ENCODE measurements at places on chromosomes 13 and 19. TPM values are rescaled to one million over a fixed set of nuclear protein-coding genes. Genes with fewer than 3 reads are reported as not detected.

Gene COL5A3
- not detected for total RNA-seq

Gene KANK3
- total RNA-seq, result 0.36 TPM

Gene OR7D2
- total RNA-seq, result 1.8 TPM

Gene TNNT1
- 5.5 TPM for total RNA-seq

Gene TSHZ3
- 15.5 TPM for total RNA-seq

GRCh38 chr13:26528527-26528926 is 29.0 kb upstream of the WASF3 start:
- no peak overlapping the region for H3K4me3 ChIP-seq
- H3K27ac ChIP-seq, result no peak overlapping the region
- peaks cover 17% of the 10 kb centered on the region for H3K27me3 ChIP-seq
- DNase-seq, result no peak
- H3K4me1 ChIP-seq, result no peaks in the 10 kb centered on the region

GRCh38 chr19:15379999-15380647 is 536 bp upstream of the AKAP8 start:
- peak overlapping the region; percentile 98 for H3K4me3 ChIP-seq
- peak overlapping the region; percentile 96 for H3K27ac ChIP-seq
- no peaks in the 10 kb centered on the region for H3K27me3 ChIP-seq
- peaks cover 27% of the 10 kb centered on the region for H3K4me1 ChIP-seq

- no peak for DNase-seq
- no peaks in the 10 kb centered on the region for H3K4me1 ChIP-seq
- H3K36me3 ChIP-seq, result no peaks in the 10 kb centered on the region
Measured at GRCh38 chr19:17623224-17623935, 64.8 kb downstream of the UNC13A start.

DNA sequence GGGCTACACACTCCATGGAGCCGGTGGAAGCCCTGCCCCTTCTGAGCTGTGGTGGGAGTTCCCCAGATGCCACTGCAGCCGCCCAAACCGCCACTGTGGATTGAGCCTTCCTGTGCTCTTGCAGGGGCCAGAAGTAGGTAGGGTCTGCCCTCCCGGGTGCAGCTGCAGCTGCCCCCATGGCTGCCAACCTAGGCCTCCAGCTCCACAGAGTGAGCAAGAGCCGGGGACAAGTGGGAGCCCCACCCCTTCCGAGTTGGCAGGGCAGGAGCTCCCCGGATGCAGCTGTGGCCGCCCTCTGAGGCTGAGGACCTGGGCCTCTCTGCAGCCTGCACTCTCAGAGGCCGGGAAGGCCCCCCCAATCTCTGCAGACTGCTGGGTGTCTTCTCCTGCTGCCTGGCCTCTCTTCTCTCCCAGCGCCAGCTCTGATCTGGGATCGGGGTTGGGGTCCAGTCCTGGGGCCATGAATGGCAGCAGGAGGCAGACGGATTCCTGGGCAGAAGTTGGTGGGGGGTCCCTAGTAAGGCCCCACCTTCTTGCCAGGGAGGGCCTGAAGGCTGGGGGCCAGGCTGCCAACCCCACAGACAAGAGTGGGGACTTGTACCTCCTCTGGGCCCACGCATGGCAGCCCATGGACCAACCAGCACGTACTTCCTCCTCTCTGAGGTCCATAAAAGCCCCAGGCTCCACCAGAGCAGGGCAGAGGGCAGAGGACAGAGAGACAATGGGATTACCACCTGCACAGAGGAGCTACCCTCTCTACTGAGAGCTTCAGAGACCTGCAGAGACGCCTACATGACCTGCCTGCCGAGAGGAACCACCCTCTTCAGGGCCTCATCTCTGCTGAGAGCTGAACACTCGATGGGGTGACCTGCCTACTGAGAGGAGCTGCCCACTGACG is 28.9 kb downstream of the AP2S1 start:
- no peak overlapping the region for H3K4me3 ChIP-seq
- H3K27ac ChIP-seq, result no peak overlapping the region
- no peaks in the 10 kb centered on the region for H3K4me1 ChIP-seq
- H3K27me3 ChIP-seq, result peaks cover 16% of the 10 kb centered on the region

GRCh38 chr13:20001366-20002190 is 43.1 kb downstream of the ZMYM2 start:
- H3K4me3 ChIP-seq, result no peak overlapping the region
- H3K36me3 ChIP-seq, result peaks cover 28% of the 10 kb centered on the region
- no peaks in the 10 kb centered on the region for H3K27me3 ChIP-seq
- no peak for DNase-seq
- peak overlapping the region; percentile 33 for H3K27ac ChIP-seq

DNA sequence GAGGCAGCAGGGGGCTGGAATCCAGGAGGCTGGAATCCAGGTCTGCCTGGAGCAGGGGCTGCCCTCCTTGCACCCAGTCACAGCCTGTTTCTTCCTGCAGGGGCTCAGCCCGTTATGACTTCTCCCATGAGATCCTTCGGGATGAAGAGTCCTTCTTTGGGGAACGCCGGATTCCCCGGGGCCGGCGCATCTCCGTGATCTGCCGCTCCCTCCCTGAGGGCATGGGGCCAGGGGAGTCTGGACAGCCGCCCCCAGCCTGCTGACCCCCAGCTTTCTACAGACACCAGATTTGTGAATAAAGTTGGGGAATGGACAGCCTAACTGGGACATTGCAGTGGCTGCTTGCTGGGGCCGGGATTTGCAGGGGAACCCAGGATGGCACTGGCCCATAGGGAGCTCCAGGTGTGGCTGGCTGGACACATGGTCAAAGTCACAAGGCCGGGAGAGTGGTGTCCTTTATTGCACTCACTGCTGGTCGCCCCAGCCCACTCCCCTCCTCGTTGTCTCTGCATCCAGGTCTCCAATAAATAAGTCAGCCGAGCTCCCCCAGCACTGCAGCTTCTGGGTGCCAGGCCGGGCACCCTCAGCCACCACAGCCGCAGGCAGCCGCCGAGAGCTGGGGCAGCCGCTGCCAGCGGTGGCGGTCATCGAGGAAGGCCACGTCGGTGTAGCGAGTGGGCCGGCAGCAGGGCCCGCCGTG is 872 bp downstream of the PSPN start:
- no peak overlapping the region for H3K27ac ChIP-seq
- H3K4me3 ChIP-seq, result no peak overlapping the region
- DNase-seq, result no peak
- no peaks in the 10 kb centered on the region for H3K27me3 ChIP-seq
- H3K36me3 ChIP-seq, result peaks cover 8% of the 10 kb centered on the region

DNA sequence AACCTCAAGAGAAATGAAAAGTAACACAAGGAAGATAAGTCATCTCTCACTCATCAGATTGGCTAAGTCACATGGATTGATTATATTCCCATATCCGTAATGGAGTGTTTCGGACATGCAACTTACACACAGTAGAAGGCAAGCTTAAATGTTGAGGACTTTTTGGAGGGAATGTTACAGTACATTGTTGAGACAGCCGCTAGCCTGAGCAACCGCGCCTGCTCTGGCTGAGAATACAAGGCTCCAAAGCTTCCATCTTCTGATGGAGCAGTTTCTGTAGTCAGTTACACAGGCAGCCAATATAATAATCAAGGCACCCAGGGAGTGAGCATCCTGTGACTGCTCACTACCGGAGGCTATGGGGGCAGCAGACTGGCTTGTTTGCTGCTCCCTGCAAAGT is 1.0 kb upstream of the CRYL1 start:
- H3K4me3 ChIP-seq, result peak overlapping the region; percentile 75
- no peaks in the 10 kb centered on the region for H3K36me3 ChIP-seq
- peaks cover 2% of the 10 kb centered on the region for H3K4me1 ChIP-seq
- H3K27ac ChIP-seq, result no peak overlapping the region
- no peak for DNase-seq

- no peaks in the 10 kb centered on the region for H3K27me3 ChIP-seq
- no peak overlapping the region for H3K27ac ChIP-seq
- H3K4me3 ChIP-seq, result no peak overlapping the region
- H3K36me3 ChIP-seq, result peaks cover 4% of the 10 kb centered on the region
- no peak for DNase-seq
Measured at GRCh38 chr13:94192431-94192975, 287.0 kb downstream of the DCT start.

- H3K4me1 ChIP-seq, result peaks cover 5% of the 10 kb centered on the region
- H3K4me3 ChIP-seq, result no peak overlapping the region
- no peak overlapping the region for H3K27ac ChIP-seq
- DNase-seq, result no peak
Measured at GRCh38 chr13:69618393-69618792, 489.2 kb upstream of the ATXN8OS start.

- no peaks in the 10 kb centered on the region for H3K4me1 ChIP-seq
- no peaks in the 10 kb centered on the region for H3K27me3 ChIP-seq
- no peak overlapping the region for H3K4me3 ChIP-seq
Measured at GRCh38 chr13:35549481-35549880, 73.0 kb upstream of the MAB21L1 start.

GRCh38 chr19:31803835-31804446 is 454.7 kb upstream of the TSHZ3 start:
- no peak overlapping the region for H3K27ac ChIP-seq
- H3K4me3 ChIP-seq, result no peak overlapping the region
- DNase-seq, result no peak
- no peaks in the 10 kb centered on the region for H3K27me3 ChIP-seq

DNA sequence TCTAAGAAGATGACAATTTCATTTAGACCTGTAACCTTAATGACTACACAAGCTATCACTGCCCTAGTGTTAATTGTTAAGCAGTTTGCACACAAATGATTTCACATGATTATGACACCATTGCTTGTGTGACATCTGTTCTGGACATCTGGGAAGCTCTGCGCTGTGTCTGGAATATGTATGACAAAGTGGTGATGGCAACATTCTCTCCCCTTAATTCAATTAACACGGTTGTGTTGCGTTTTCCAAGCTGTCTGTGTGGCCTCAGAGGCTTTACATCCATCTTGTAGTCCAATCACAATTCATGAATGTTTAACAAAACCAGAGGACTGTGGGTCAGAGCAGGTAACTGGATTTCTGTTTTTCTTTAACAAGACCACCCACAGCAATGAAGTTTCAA is 204.4 kb downstream of the COG6 start:
- no peak overlapping the region for H3K4me3 ChIP-seq
- DNase-seq, result no peak
- H3K27me3 ChIP-seq, result peaks cover 6% of the 10 kb centered on the region

GRCh38 chr19:55372316-55373081 is 2.2 kb upstream of the IL11 start:
- no peak overlapping the region for H3K27ac ChIP-seq
- H3K4me1 ChIP-seq, result peaks cover 16% of the 10 kb centered on the region
- peaks cover 1% of the 10 kb centered on the region for H3K36me3 ChIP-seq
- DNase-seq, result no peak
- H3K4me3 ChIP-seq, result no peak overlapping the region

GRCh38 chr19:33152176-33152575 is 20.3 kb downstream of the WDR88 start:
- DNase-seq, result no peak
- no peaks in the 10 kb centered on the region for H3K4me1 ChIP-seq
- H3K27ac ChIP-seq, result no peak overlapping the region
- H3K36me3 ChIP-seq, result no peaks in the 10 kb centered on the region
- no peak overlapping the region for H3K4me3 ChIP-seq

GRCh38 chr13:43339805-43340550 is 316.6 kb downstream of the DNAJC15 start:
- no peaks in the 10 kb centered on the region for H3K36me3 ChIP-seq
- no peak for DNase-seq
- H3K4me3 ChIP-seq, result no peak overlapping the region

DNA sequence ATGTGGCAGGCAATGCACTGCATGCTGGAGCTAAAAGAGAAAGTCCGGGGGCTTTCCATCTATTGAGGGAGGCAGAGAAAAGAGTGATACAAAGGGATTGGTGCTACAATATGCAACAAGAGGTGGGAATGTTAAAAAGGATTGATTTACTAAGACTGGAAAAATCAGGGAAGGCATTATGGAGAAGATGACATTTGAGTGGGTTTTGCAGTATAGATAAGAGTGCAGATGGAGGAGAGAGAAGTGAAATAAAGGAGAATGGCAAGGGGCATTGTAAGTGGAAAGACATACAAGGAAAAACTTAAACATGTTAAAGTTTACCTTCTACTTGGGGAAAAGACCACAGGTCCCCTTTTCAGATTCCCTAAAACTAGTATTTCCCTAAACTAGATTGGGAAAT is 399.4 kb downstream of the KCNRG start:
- H3K4me1 ChIP-seq, result peaks cover 33% of the 10 kb centered on the region
- H3K27ac ChIP-seq, result peak overlapping the region; percentile 15
- H3K4me3 ChIP-seq, result no peak overlapping the region
- no peak for DNase-seq
- no peaks in the 10 kb centered on the region for H3K27me3 ChIP-seq
